Dorsolateral prefrontal cortex (tissue), 122 donors: ENCODE measurements at places on chromosomes 16 and 17.

DNA sequence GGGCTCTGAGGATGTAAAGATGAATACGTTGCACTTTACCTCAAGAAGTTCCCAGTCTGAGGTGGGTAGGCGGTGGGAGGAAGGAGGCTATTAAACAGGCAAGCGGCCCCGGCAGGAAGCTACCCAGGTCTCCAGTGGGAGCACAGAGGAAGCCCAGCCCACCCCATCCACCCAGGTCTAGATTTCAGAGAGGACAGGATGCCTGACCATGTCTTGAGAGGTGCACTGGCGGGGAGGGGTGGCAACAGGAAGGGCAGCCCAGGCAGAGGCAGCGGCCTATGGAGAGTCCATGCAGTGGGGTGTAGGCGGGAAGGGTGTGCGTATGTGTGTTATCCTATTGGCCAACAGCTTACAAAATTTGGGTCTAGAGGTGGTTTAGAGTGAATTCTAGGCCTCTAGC, 13.9 kb downstream of the SARM1 start:
- no peak for DNase-seq

- peak; percentile 98 for DNase-seq
Measured at GRCh38 chr17:59154721-59155438, at the start of gene SKA2. TSS of gene SKA2 (minus strand) at chr17:59155186. CDS start at chr17:59155163, 23 bp downstream.

DNA sequence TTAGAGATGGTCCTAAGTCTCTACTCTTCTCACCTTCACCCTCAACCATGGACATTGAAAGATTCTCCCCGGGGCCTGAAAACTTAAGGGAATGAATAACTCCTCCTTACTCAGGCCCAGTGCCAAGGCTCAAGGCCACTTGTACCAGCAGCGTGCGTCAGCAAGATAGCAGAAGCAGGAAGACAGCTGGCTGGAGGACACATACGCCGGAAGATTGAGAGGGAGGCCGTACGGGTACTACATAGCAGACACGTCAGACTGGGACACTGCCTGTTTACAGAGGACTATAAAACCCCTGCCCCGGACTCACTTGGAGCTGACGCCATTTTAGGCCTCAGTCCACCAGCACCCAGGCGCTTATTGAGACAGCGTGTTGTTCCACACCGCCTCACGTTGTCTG, 75.8 kb upstream of the MED13 start:
- DNase-seq = no peak

DNA sequence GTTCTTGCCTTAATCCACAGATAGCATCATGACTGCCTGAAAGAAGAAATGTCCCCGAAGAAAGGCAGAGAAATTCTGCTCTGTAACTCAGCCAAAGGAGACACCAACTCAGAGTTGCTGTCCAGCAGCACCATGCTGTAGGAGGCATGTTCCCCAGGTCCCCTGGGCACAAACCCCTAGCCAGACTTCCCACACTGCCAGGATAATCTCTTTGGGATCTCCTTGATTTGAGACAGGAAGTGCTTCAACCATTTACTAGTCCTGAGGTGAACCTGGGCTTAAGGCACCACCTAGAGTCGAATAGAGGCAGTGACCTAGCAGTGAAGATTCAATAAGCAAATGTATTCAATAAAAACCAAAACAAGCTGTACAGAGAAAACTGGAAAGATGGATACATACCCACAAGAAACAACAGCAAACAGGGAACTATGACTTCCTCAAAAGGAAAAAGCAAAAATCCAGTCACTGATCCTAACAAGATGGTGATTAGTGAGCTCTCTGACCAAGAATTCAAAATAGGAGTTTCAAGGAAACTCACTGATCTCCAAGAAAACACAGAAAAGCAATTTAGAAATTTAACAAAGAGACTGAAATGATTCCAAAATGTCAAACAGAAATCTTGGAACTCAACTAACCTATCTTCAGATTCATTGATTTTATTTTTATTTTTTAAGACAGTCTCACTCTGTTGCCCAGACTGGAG, 5.7 kb downstream of the OR4D2 start:
- no peak for DNase-seq

DNA sequence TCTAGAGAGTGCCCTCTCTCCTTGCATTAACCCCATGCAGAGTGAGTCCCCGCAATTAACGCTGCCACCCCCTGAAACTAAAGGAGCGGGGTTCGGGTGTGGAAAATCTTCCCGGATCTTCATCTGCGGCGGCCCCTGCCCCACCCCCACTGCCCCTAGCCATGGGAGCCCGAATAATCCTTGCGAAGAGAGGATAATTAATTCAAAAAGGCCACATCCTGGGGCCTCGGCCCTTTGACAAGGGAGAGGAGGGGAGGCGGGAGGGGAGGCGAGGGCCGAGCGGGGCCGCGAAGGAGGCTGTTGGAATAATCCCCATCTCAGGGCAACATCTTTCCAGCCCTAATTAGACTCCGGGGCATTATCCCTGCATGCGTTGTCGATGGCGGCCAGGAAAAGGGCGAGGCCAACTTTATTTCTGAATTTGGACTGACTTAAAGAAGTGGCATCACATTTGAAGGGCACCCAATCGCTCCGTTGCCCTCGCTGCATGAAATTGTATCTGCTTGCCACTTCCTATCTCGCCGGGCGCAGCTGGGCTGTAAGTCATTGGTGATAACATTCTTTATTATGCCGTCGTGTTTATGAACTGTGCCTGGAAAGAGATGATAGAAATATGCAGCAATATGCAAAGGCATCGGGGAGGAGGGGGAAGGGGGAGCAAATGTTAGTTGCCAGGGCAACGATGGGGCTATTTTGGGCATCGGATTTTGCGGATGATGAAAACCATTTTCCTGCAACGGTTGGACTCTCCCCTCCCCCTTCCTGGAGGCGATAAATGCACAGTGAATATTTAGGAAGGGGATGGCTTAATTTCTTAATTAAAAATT, 387.1 kb upstream of the TNRC6C start:
- DNase-seq = peak; percentile 45

- DNase-seq = no peak
Measured at GRCh38 chr17:50903604-50904517, 37.7 kb upstream of the TOB1 start.
